ENCODE measurements at places on chromosomes 16 and 17.

DNA sequence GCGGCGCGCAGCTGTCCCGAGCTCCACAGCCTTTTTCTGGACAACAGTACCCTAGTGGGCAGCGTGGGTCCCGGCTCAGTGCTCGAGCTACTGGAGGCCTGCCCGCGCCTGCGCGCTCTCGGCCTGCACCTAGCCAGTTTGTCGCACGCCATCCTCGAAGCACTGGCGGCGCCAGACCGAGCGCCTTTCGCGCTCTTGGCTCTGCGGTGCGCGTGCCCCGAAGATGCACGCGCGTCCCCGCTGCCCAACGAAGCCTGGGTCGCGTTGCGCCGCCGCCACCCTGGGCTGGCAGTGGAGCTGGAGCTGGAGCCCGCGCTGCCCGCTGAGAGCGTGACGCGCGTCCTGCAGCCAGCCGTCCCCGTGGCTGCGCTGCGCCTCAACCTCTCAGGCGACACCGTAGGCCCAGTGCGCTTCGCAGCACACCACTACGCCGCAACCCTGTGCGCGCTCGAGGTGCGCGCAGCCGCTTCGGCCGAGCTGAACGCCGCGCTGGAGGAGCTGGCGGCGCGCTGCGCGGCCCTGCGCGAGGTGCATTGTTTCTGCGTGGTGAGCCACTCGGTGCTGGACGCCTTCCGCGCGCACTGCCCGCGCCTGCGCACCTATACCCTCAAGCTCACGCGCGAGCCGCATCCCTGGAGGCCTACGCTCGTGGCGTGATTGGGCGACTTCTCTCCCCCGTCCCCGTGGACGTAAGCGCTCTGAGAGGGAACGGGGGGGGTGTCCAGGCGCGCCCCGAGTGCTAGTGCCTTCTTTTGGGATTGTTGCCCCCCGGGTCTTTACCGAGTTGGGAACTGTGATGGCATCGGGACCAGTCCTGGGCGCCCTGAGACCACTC, 1.2 kb upstream of the HSF4 start:
- DNase-seq, result no peak

GRCh38 chr16:49534901-49535610, 161.5 kb downstream of the C16orf78 start:
- no peak for DNase-seq

DNA sequence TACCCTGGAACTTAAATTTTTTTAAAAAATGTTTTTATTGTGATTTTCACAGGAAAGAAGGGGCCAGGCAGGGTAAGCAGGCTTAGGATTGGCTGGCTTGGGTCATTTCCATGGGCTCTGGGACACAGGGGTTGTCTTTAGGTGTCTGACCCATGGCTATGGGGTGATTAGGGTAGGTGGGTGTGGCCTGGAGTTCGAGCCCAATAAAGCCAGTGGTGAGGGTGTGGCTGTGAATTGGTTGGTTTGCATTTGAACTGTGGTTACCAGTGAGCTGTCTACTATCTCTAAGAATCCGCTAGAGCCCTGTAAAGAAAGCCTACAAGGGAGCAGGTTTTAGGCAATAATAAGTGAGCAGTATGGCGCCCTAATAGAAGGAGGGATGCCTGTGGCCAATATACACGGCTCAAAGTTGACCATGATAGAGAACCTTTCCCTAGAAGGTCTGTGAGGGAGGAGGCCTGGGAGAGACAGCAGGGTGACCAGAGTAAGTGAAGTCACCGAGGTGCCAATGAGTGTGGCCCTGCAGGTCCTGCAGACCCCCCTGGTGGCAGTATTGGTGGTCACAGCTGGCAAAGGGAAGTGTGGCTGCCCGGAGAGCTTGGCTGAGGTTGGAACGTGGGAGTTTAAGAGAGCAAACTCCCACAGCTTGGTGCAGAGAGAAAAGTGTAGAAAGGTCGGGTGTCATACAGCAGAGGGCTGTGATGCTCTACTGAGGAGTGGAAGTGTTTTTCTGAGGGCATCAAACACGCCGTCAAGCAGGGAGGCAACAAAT, 454.0 kb downstream of the WWOX start:
- DNase-seq, result no peak

DNA sequence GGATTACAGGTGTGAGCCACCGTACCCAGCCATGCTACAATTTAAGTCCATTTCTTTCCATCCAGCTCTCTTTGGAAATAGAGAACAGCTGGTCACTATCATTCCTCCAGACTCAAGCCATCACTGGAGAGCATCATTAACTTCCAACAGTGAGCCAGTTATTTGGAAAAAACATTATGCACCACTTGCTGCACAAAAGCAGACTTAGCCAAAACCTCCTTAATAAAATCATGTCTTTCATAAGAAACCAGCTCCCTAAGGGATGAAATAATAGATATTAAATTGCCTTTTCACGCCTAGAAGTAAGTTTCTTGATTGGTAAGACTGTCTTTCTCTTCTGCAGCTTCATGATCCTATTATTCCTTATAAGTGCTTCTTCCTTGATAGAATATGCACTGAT, 17.9 kb downstream of the SLC39A11 start:
- DNase-seq, result no peak

DNA sequence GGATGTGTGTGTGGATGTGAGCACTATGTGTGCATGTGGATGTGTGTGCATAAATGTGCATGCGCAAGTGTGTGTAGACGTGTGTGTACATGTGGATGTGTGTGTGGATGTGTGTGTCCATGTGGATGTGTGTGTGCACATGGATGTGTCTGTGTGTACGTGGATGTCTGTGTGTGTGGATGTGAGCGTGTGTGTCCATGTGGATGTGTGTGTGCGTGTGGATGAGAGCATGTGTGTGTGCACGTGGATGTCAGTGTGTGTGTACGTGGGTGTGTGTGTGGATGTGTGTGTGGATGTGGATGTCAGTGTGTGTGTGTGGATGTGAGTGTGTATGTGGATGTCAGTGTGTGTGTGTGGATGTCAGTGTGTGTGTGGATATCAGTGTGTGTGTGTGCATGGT, 63.6 kb upstream of the DOC2B start:
- DNase-seq, result no peak

- no peak for DNase-seq
Observed at GRCh38 chr17:1847191-1847590, 17.4 kb downstream of the RPA1 start.

DNA sequence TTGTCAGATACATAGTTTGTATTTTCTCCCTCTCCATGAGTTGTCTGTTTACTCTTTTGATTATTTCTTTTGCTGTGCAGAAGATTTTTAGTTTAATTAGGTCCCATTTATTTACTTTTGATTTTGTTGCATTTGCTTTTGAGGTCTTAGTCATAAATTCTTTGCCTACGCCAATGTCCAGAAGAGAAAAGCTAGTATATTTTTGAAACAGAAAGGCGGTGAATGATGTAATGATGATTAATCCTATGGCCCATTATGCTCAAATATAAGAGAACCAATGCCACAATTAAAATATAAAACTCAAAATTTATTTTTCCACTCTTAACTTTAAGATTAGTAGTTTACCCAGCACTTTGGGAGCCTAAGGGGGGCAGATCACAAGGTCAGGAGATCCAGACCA, 59.8 kb upstream of the SMIM36 start:
- DNase-seq, result no peak

DNA sequence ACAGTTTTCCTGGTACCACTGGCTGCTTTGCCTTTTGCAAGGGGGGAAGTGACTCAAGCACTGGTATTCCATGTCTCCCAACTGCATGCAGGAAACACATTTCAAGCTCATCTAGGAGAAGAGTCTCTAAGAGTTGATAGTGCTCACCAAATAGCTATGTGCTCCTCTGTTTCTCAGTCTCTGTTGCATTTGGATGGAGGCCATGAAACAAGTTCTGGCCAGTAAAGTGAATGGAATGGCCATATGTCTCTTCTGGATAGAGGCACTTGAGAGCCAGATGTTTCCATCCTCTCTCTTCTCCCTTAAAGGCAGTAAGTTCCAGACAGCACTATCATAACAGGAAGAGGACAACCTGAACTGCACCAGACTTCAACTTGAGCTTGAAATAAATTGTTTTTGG, 60.6 kb downstream of the C16orf82 start:
- DNase-seq, result no peak

GRCh38 chr16:84085773-84086172, 31.0 kb downstream of the MBTPS1 start:
- DNase-seq, result no peak

- no peak for DNase-seq
Observed at GRCh38 chr17:66665194-66665593, 169.7 kb upstream of the CACNG5 start.
